Muscle of arm (tissue), 14 donors: ENCODE measurements at places on chromosomes 3 and 15. TPM values are rescaled to one million over a fixed set of nuclear protein-coding genes. Genes with fewer than 3 reads are reported as not detected.

DNA sequence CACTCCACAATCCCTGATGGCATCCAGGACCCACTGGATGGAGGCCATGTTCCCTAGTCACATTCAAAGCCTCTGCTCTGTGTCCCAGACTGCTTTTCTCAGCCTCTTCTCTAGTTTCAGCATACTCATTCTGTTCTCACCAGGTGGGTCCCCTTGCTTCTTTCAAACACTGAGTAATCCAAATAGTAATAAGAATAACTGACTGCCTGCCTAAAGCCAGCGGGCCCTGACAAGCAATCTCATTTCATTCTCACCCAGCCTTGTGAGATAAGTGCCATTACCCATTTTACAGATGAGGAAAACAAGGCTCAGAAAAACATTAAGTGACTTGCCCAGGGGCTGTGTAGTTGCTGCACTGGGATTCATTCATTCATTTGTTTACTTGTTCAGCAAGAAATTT, 25.4 kb downstream of the MAPKAPK3 start:
- DNase-seq: no peak

GRCh38 chr3:197350446-197350845, 52.0 kb upstream of the DLG1 start:
- DNase-seq: no peak

GRCh38 chr3:108486338-108486737, 24.1 kb downstream of the MYH15 start:
- no peak for DNase-seq

The SENP5 gene
- not detected for polyA plus RNA-seq

- no peak for DNase-seq
Measured at GRCh38 chr15:90177012-90177411, 24.1 kb upstream of the SEMA4B start.

DNA sequence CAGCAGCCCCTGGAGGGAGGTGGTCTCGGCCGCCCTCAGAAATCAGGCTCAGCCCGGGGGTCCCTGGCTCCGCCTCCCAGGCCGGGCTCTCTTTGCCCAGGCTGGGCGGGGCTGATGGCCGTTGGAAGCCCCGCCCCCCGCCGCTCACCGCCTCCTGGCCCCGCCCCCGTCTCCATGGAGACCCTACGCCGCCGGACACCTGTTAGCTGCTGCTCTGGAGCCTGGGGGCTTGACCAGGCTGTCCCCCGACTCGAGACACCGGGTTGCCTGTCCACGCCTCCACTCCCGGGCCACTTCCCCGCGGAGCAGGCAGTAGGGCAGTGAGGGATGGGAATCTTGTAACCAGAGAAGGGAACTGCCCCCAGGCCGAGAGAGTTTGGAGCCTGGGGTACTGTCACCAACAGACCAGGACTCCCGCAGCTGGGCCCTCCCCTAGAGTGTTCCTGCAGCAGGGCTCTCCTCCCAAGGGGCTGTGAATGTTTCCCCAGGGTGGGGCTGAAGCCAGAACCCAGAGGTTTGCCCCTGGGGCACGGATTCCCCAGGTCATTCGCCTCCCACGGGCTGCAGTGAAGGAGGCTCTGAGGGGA, 27.8 kb upstream of the RPL32 start:
- DNase-seq: no peak

DNA sequence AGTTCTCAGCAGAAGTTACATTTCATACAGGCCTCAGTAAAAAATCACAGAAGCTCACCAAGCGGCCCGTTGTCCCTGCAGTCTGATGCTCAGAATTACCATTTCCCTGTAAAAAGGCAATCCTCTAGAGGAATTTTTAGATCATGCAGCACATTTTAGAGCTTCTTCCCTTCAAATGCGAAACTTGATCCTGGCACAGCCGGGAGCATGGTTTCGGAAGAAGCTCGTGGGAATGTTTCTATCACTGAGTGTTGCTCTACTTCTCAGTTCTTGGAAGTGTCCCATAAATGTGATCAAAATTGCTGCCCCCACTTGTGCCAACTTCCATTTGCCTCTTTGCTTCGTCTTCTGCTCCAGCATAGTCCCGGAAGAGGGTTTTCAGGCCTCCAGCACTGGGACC, 3.8 kb upstream of the H1-8 start:
- no peak for DNase-seq

DNA sequence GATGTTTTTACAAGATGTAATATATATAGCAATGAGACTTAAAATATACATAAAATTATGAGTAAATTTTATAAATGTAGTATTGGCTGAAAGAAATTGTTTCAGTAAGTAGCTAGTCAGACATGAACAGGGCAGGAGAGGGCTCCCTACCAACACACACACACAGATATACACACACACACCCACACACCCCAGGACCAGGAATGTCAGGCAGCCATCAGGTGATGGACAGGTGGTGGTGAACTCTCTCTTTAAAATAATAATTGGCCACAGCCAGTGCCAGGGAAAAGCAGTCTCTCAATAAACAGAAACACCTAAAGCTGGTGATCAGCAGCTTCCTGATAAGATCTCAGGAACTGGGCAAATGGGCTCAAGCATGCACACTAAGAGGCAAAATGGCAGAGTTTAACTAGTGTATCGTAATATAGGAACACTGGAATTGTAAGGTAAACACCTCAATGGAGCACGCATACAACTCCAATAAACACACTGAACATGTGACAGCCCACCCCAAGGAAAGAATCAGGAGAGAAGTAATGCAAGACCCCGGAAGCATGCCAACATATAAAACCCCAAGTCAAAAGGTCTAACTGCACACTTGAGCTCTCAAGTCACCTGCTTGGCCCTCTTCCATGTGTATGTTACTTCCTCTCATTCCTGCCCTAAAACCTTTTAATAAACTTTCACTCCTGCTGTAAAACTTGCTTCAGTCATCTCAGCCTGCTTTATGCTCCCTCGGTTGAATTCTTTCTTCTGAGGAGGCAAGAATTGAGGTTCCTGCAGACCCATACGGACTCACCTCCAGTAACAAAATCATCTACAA, 1034.1 kb upstream of the SEMA6D start:
- DNase-seq: no peak
